ENCODE measurements at places on chromosomes 16 and 17. TPM values are rescaled to one million over a fixed set of nuclear protein-coding genes. Genes with fewer than 3 reads are reported as not detected.

KRT15 gene
- total RNA-seq = not detected

TBC1D3I gene
- 0.45 TPM for total RNA-seq

CCL8 gene
- not detected for total RNA-seq

SALL1 gene
- total RNA-seq = not detected

ZNHIT3 gene
- total RNA-seq = 50.5 TPM

CFAP52 gene
- total RNA-seq = not detected

- no peak for DNase-seq
These were observed 12.4 kb downstream of the LUC7L3 start for GRCh38 chr17:50731575-50732460.

DNA sequence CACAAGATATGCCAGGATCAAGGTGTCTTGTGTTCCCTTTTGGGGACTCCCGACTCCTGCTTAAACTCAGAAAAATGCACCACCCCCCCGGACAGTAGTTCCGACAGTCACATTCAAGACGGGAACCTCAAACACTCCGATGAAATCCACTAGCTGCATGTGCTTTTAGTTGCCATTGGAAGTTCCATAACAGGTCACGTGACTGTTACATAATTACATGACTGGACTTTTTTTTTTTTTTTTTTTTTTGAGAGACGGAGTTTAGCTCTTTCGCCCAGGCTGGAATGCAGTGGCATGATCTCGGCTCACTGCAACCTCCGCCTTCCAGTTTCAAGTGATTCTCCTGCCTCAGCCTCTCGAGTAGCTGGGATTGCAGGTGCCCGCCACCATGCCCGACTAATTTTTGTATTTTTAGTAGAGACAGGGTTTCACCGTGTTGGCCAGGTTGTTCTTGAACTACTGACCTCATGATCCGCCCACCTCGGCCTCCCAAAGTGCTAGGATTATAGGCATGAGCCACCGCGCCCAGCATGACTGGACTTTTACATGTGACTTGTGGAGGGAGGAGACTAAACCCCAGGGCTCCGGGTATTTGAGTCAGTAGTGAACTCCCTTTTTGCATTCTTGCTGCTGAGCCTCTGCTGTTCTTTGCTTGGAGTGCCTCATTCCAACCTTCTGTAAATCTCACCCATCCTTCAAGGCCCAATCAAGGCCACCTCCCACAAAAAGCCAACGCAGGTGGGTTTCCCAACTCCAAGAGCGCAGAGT is 1.6 kb downstream of the SIRT7 start:
- DNase-seq = no peak

- DNase-seq = no peak
These were observed 133.4 kb upstream of the DYNLRB2 start for GRCh38 chr16:80407265-80407987.

DNA sequence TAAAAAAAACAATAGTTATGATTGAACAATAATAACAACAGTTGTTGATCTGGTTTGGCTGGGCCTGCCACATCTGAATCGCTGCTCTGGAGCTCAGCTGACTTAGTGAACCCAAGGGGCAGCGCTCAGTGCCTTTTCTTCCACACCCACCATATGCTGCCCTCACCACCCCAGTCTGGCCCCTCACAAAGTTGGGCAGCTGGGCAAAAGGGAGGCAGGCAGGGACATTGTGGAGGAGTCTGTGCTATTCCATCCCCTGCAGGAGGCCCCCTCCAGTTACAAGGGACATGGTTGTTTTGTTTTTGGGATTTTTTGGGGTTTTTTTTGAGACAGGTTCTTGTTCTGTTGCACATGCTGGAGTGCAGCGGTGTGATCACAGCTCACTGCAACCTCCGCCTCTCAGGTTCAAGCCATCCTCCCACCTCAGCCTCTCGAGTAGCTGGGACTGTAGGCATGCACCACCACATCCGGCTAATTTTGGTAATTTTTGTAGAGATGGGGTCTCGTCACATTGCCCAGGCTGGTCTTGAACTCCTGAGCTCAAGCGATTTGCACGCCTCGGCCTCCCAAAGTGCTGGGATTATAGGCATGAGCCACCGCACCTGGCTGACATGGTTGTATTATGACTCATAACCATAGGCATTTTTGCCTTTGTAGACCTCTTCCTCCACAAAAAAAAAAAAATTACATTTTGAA is 8.6 kb upstream of the PECAM1 start:
- peak; percentile 55 for DNase-seq

GRCh38 chr16:89892635-89893034 is 19.2 kb downstream of the TCF25 start:
- no peak for DNase-seq

- DNase-seq = no peak
These were observed 14.1 kb downstream of the TMC5 start for GRCh38 chr16:19431636-19432340.

- no peak for DNase-seq
These were observed 677 bp downstream of the SULT1A2 start for GRCh38 chr16:28596115-28596630.

GRCh38 chr17:59254742-59255141 is 34.4 kb downstream of the GDPD1 start:
- DNase-seq = no peak

DNA sequence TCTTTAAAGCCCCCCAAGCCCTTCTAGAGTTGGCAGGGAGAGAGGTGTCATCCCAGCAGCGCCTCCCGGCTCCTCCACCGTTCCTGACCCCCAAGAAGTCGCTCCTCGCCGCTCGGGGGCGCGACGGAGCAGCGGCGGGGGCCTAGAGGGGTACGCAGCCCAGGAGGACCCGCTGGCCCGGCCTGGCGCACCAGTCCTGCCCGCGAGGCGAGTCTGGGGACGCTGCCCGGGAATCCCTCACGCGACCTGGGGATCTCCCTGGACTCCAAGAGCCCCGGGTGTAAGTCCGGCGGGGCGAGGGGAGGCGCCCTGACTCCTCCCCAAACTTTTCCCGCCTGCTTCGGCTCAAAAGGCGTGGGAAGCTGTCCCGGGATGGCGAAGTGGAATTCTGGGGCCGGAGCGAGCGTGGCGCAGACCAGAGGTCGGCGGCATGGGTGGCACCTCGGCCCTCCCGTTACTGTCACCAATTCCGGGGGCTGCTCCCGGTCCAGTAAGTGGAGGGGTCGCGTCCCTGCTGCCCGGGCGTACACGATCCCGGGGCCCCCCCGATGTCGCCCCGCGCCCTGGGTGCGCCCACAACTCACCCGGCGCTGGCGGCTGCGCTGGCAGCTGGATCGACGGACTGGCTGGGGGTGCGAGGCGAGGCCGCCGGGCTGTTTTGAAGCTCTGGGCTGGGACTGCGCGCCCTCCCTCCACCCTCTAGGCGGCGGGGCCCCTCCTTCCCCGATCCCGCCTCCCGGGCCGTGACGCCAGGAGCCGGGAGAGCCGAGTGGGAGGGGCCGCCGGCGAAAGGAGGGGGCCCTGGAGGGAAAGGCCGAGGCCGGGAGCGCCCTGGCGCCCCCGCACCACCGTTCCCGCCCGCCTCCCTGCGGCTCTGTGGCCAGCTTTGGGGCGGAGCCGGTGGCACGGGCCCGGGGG is at the start of gene EMP2:
EMP2 (minus strand) TSS at position 634 of the 918 bp plus-strand sequence. CDS start 32,981 bp downstream, outside the sequence.
- DNase-seq = no peak

- no peak for DNase-seq
These were observed 37.1 kb upstream of the KCNJ12 start for GRCh38 chr17:21339011-21339410.

- DNase-seq = peak; percentile 84
These were observed 17.1 kb upstream of the SREBF1 start for GRCh38 chr17:17853811-17854447.

DNA sequence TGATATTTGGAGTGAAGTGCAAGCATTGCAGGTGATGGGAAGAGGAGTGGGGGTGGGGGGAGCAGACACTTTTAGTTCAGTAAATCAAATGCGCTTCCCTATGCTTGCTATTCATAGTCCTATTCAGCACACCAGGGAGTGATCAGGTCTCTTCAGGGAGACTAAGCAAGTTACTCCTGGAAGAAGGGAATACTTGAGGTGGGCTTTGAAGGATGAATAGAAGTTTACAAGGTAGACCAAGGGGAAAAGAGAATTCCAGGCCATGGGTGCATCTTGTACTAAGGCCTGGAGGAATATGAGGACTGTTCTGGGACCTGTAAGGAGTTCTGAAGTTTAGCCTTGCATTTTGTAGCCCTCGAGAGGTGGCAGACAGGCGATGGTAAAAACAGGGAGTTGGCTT is 40.1 kb upstream of the LGALS9 start:
- no peak for DNase-seq

DNA sequence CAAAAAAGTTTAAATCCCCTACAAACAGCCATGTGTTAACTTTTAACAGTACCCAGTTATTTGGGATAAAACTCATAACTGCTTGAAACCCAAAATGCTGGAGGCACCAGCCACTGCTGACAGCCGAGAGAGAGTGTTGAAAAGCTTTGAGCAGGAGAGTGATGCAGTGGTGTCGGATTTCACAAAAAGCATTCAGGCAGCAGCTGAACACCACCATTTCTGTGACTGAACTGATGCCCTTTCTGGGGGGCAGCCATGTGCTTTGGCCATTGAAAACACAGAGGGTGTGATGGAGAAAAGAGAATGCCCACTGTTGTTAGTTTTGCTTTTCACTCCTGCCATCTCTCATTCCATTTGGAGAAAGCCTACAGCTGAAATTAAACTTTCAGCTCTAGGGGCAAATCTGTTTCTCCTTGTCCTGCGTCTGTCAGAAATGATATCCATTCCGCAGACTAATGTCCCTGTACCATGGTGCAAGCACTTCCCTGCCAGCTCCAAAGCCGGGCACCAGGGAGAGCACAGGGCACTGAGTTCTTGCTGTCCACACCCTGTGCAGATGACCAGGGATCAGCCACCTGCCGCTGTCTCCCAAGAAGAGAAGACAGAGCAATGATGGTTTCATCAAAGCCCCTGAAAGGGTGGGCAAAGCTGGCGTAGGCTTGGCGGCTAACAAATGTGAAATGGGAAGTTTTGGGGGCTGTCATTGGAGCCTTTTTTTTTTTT is 16.6 kb upstream of the MLYCD start:
- DNase-seq = no peak

Measured in activated CD8-positive, alpha-beta T cell treated with anti-CD3 and anti-CD28 coated beads for 36 hours (primary cell).